Fibroblast of skin of left biceps (primary cell): ENCODE measurements at places on chromosomes 7 and 10.
A peak's percentile ranks its signal among the peaks of the same experiment; 100 is the strongest.

DNA sequence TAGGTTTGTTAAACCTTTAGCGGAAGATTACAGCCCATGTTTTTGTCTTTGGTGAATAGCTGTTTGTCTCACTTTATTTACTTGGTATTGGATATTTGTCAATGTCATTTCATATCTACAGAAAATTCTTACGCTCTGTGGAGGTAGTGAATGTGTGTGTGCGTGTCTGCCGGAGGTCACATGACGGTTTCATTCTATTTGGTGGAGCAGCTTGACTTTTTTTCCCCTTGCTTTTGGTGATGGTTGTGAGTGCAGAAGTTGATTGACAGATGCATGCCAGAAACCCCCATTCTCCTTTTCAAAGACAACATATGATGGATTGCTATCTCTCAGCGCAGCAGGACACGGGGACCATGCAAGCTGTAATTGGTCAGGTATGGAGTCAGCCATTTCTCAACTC, at the start of gene POU6F2:
POU6F2 (plus strand) TSS at position 225 of the 400 bp plus-strand sequence; CDS start at position 270, 45 bp downstream.
- DNase-seq: no peak

DNA sequence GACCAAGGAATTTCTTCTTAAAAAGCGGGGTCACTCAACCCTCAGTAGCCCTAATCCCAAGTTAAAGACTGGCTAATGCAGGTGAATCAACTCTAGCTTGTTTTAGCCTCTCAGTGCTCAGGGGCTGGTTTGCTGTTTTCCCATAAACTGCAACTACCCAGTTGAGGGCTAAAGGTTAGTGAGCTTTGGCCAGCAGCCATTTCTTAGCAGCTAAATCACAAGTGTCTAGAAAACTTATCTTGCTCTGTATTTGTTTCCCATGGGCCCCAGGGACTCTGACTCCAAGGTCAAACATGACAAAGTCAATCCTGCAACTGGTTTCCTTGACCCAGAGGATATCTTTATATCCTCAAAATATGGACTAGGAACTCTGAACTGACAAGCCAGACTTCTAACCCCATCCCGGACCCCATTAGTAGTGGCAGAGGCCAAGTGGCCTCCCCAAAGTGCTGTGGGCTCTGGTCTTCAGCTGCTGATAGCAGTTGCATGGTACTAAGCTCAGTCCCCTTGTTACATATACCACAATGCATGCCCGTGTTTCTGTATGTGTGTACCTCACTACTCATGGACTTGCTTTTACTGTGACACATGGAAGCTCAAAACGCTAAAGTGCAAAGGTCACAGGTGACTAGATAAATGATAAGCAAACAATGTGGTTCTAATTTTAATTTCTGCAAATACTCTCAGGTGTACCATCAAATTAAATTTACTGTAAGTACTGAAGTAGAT, 793.0 kb upstream of the IGFBP3 start:
- DNase-seq: no peak

DNA sequence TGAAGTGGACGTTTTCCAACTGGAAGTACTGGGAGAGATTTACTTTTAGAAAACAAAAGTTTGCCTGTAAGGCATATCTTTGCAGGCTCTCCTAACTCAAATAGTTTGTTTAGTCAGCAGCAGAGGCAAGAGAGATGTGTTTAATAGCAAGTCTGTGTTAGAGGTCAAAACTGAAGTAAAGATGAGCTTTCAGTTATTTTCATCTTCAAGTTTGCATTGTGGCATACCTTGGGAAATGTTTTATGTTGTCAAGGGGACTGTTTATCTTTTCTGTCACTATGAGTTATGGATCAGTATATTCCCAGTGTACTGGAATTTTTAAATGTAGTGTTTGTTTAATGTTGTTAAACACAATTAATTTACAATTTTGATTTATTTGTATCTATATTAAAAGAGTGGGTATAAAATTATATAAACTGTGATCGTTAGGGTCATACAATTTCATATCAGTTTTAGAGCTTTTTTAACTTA, 169.7 kb upstream of the PPP1R3A start:
- DNase-seq: no peak

DNA sequence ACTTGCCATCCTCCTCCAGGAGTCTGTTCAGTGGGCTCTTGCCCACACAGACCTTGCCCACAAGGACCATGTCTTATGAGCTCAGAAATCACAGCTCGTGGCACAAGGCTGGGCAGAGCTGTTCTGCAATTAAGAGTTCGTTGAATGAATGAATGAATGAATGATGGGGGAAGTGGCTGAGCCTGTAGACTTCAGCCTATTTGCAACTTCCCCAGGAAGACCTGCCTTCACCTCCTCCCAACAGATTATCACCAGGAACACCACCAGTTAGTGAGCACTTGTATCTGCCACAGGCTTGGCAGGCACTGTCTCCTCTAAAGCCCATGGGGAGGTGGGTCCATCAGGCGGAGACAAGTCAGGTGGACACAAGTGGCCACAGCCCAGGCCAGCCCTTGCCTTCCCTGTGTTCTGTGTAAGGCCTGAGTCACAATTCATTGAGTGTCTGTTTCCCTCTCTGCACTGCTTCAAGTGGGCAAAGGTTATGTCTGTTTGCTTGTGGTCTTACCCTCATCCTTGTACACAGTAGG, 1.8 kb upstream of the FGF8 start:
- no peak for DNase-seq

DNA sequence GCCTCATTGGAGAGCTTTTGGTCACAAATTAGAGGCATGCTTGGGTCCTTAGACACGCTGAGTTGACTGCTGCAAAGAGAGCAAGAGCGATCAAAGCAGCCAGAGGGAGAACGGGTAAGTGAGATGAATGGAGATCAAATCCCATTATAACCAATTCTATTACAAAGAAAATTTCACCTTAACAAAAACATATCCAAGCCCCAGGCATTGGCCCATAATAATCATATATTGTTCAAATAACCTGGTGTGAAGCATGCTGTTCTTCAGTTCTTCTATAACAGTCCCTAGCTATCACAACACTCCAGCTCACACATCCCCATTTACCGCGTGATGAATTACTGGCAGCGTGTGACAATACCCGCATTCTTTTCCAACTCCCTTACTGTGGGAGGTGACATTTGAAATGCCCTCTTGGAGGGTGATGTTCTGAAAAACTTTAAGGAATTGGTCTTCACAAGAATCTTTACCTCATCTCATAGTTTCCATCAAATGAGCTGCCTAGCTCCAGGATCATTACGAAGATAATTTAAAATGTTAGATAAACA, 156.1 kb upstream of the PLXNA4 start:
- no peak for DNase-seq

GRCh38 chr10:21334891-21335696, 190.4 kb downstream of the SKIDA1 start:
- peak; percentile 78 for DNase-seq

- peak; percentile 23 for DNase-seq
These were observed 44.3 kb downstream of the TRRAP start for GRCh38 chr7:98922392-98923187.
